ENCODE measurements at places on chromosomes 2 and 18. TPM values are rescaled to one million over a fixed set of nuclear protein-coding genes. Genes with fewer than 3 reads are reported as not detected.
A peak's percentile ranks its signal among the peaks of the same experiment; 100 is the strongest.

GRCh38 chr2:40189881-40190280 is 262.0 kb downstream of the SLC8A1 start:
- DNase-seq = no peak

DNA sequence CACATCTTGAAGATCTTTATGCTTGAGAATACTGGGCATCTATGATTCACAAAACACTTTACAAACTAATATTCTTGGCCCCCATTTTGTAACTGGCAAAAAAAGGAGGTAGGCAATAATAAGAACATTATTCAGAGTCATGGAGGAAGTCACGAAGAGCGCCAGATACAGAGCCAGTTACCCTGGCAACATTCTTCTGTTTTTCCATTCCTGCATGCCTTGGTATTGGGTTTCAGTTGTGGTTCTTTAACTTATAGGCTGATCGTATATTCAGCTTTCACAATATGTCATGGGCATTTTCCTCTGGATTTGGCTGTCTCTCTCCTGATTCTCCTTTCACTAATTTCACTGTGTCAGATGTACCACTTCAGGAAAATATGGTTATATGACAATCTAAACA is 234.7 kb downstream of the HRH4 start:
- no peak for DNase-seq

DNA sequence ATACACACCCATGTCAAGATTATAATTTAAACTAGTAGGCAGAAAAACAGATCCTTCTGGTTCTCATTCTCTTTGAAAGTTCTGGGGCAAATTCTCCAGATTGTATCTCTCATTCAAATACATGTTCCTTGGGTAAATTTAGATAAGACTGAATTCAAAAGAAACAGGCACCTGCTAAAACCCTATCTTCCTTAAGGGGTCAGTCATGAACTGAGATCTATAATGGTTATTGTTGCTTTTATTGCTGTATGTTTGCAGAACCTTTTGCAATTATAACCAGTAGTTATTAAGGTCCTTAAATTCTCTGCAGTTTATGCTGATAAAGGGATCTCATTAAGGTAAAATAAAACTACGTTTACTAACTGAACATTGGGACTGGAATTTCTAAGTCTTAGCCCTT is 83.5 kb downstream of the MYO5B start:
- DNase-seq = no peak

DNA sequence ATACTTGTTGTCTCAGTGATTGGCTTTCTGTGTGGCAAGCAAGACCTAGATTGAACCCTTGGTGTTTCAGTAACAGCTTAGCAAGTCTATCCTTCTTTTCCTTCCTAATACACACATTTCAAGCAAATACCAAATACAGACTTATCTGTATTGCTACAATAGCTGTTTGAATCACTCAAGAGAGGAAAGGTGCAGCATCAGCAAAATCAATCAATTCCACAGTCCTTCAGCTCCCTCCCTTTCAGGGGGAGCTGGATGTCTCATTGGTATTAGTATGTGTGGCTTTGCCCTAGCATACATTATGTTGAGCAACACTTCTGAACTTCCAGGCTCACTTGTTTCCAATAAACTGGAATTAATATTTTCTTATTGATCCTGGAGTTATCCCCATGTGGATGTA is 323.1 kb downstream of the TMX3 start:
- DNase-seq = no peak

GRCh38 chr2:41910126-41910525 is 137.7 kb upstream of the PKDCC start:
- DNase-seq = no peak

- no peak for DNase-seq
Measured at GRCh38 chr2:239726091-239726591, 299.0 kb downstream of the NDUFA10 start.

- no peak for DNase-seq
Measured at GRCh38 chr2:85604568-85605339, 2.3 kb upstream of the TMEM150A start.

- no peak for DNase-seq
Measured at GRCh38 chr2:38146907-38147307, 71.0 kb upstream of the CYP1B1 start.

DNA sequence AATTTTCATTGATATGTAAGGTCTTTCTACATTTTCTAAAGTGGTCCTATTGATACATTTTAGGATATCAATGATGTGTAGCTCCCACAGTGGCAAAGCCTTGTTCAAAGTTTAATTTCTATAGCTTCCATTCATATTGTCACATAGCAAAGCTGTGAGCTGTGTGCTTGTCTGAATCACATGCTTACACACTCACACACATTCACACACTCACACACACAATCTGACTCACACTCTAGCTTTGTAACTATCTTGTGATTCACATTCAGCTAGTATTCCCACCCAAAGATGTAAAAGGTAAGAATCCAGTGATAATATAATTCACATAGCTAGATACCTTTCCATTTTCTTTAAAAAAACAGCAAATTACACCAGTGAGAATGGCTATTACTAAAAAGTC is 58.7 kb downstream of the MAPRE2 start:
- no peak for DNase-seq

GRCh38 chr2:122543815-122544214 is 788.4 kb downstream of the TSN start:
- no peak for DNase-seq

DNA sequence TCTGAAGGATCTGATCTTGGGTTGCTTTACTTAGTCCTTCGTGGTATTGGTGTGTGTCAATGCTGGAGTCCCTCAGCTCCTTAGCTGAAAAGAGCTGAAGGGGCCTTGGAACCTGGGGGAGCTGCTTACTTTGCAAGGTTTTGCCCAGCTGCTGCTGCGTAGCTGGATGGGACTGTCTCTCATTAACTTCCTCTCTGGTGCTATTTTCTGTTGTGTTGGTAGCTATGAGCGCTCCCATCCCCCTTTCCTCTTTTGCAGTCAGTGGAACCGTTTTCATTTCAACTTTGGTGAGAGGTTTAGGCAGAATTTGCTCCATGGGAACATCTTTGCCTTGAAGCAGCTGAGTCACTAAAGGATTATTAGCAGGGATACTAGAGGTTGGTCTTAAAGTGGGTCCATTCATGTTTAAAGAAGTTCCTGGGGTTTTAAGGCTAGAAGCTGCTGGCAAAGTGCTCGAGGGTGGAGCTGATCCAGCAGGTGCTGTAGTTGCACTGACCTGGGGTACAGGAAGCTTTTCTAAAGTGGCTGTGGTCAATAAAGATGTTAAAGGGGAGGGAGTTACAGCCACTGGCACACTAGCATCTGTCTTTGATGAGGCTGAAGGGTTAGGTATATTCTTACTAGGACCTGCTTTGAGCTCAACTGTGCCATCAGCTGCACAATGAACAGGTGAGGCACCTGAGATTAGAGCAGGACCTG is 69.9 kb upstream of the DTNB start:
- DNase-seq = peak; percentile 20

DNA sequence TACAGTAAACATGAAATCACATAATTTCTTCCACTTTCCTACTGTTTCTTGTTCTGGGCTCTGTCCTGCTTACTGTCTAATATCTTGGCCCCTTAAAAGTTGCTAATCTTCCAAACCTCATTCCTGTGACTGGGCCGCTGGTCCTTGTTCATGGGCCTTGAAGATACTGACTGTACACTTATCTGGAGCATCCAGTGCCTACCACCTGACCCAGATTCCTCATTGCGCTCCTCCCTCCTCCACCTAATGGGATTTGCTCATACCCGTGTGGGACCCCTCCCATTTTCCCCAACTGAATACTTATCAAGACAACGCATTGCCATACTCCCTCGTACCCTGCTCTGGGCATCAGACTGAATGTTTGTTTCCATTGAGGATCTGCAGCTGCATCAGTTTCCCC is 6.1 kb upstream of the IL37 start:
- DNase-seq = no peak

DNA sequence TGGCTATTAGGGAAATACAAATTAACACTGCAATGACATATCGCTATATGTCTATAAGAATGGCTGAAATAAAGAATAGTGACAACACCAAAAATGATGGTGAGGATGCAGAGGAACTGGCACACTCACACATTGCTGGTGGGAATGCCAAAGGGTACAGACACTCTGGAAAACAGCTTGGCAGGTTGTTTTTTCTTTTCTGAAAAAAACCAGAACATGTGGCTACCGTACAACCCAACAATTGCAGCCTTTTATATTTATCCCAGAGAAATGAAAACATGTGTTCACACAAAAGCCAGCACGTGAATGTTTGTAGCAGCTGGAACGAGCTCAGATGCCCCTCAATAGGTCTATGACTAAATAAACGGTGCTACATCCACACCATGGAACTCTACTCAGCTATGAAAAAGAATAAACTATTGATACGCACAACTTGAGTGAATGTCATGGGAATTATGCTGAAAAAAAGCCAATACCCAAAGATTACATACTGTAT is 45.9 kb downstream of the KCNE4 start:
- DNase-seq = no peak

GRCh38 chr18:11150271-11150615 is 874 bp upstream of the PIEZO2 start:
- no peak for DNase-seq

- DNase-seq = no peak
Measured at GRCh38 chr18:52395146-52395852, 55.3 kb downstream of the DCC start.

DNA sequence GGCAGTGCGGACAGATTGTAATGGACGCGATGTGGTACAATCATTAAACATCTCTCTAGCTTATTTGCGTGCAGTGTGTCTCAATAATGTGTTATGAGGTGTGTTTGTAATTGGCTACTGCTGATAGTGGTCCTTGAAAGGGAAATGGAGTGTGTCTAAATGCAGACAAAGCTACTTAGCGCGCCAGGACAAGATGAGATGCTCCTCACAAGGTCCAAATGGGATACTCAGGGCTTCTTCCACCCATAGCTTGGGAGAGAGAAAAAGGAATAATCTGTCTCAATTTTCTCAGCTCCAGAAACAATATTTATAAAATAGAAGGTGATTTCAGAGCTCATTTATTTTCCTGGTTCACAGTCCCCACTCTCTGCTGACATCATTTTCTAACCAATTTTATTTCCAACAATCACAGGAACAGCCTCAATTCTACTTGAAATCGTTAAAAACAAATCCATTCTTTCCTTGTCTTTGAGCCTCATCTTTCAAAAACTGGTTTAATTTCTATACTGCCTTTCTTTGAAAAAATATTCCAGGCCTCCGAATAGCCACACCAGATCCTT is 28.5 kb downstream of the GALNT14 start:
- DNase-seq = no peak

DNA sequence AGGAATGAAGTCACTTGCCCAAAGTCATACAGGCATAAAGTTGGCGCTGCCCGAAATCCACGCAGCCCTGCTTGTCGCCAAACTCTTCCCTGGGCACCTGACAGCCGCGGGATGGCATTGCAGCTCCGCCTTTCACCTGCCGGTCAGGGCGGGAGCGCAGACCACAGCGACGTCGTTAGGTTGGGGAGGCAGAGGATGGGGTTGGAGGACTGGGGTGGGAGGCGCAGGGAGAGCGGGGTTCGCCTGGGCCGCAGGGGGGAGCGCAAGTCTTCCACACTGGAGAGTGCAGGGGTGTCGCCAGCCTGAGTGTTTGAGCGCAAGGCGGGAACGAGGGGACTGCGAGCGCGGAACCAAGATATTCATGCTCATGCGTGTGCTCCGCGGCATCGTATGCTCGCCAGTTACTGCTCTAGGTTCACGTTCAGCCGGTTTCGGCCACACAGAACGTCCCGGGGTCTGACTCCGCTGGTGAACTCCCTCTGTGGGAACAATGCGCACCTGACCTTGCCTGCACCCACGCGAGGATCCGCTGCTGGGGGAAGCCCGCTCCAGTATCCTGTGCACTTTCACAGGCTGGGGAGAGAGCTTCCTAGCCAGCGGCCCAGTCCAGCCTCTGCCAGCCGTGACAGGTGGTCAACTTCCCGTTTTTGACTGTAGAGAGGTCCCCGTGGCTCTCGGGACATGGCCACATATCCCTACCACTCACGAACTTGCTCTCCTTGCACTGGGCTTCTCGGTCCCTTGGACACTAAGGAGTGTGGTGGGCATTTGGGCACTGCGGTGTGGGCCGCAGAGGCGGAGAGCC is 767 bp upstream of the NPPC start:
- peak; percentile 70 for DNase-seq

DNA sequence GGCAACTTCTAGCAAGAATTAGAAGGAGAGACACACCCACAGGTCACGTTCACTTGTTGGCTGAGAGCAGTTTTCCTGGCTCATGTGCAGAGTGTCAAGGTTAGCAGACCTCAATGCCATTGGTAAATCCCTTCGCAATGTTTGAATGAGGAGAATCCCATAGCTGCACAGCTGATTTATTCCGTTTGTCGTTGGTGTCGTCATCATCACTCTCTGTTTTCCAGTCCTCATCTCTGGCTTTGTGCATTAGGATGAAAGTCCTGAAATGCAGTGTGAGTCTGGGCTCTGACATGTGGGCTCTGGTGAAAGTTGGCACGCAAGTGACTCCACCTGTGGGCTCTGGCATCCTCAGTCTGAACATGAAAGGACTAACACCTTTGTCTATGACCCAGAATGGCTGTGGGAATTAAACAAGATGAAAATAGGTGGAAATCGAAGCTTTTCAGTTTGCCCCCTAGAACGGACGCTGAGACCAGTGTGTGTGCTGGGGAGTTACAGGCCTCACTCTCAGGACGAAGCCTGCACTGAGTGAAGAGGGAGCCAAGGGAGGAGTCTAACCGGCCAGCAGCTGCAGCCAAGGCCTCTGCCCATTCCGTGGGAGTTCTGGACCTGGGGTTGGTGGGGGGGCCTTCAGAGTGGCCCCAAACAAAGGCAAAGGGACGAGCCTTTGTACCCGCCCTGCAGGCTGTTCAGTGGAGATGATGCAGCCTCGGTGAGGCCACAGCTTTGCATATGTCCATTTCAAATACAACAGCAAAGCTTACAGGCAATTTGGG is 74.8 kb upstream of the ZNF516 start:
- DNase-seq = no peak

GRCh38 chr18:31203096-31203793 is 40.6 kb upstream of the DSC1 start:
- DNase-seq = no peak

The TTL gene
- total RNA-seq = 21.3 TPM

The ZNF532 gene
- 4.3 TPM for total RNA-seq

The EN1 gene
- not detected for total RNA-seq

The SLC5A7 gene
- total RNA-seq = not detected

The RETREG2 gene
- 44.0 TPM for total RNA-seq

The ZAP70 gene
- 167 TPM for total RNA-seq

The ZNF396 gene
- 0.77 TPM for total RNA-seq

The TEX44 gene
- total RNA-seq = not detected
